Activated T-cell treated with anti-CD3 and anti-CD28 coated beads, Interleukin-2, amount 50 U/mL, for 4 hours (primary cell): ENCODE measurements at places on chromosomes 5 and 9. TPM values are rescaled to one million over a fixed set of nuclear protein-coding genes. Genes with fewer than 3 reads are reported as not detected.

The NUTM2G gene
- not detected for total RNA-seq

The FOXD4L3 gene
- not detected for total RNA-seq

The COL5A1 gene
- total RNA-seq, result 0.21 TPM

- DNase-seq, result no peak
Observed at GRCh38 chr5:112192866-112193265, 226.2 kb downstream of the EPB41L4A start.

- DNase-seq, result no peak
Observed at GRCh38 chr5:135600971-135601381, 22.2 kb upstream of the CXCL14 start.

- no peak for DNase-seq
Observed at GRCh38 chr5:180472269-180472668, 21.9 kb upstream of the CNOT6 start.

GRCh38 chr9:116334546-116335150 is 181.1 kb downstream of the PAPPA start:
- no peak for DNase-seq

DNA sequence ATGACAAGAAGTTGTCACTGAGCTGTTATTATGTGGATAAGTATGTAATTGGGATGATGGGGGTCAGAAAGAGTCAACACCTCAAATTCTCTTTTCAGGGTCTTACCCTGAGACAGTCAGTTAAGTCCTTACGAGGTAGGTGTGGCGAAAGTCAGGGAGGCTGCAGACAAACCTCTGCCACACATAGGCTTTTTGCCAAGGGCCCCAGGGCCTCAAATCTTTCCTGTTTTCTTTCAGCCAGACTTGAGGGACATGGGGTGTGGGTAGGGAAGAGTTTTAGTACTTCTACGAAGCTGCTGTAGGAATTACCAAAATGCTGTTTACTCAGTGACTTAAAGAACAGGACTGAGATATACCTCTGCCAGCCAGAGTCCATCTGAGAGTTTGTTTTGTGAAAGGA is 13.8 kb downstream of the OR2S2 start:
- DNase-seq, result no peak

DNA sequence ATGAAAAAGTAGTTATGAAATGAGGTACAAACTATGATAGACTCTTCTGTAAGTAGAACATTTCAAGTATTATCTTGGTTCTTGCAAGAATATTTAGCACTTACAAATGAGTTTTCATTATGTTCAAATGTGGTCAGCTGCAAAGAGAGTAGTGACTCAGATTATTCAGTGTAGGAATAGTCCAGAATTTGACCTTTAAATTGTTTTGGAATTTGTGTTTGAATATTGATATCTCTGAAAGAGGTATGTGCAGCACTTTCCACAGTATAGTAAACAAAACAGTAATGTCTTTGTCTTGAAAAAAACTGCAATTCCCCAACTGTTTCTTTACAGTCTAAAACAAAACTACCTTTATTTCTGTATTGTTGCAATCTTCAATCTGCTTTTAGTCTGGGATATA is 56.1 kb downstream of the WDR70 start:
- DNase-seq, result no peak

GRCh38 chr5:78095125-78095524 is 199.4 kb downstream of the AP3B1 start:
- no peak for DNase-seq

DNA sequence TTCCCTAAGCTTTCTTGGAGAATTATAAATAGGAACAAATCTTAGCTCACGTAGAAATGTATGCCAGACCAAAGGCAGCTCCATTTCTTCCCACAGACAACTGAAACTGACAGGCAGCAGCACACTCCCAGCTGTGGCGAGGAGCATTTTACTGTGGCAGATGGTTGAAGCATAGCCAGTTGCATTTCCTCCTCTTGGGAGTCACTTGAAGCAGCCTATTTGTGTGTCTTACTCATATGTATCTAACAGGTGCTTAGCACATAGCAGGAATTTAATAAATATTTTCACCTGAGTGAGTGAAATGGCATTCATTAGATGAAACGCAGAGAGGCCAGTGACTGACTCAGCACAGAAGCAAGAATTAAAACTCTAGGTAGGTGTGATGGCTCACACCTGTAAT is 12.3 kb upstream of the MTMR12 start:
- no peak for DNase-seq

GRCh38 chr5:130077007-130077406 is 172.7 kb downstream of the CHSY3 start:
- no peak for DNase-seq

- no peak for DNase-seq
Observed at GRCh38 chr5:158840193-158840592, 259.5 kb downstream of the EBF1 start.

- no peak for DNase-seq
Observed at GRCh38 chr5:97751540-97751939, 568.5 kb upstream of the RIOK2 start.
